Tibial nerve (tissue), 4 donors: ENCODE measurements at places on chromosomes 2 and 18. TPM values are rescaled to one million over a fixed set of nuclear protein-coding genes. Genes with fewer than 3 reads are reported as not detected.

GRCh38 chr2:45826460-45826859 is 175.0 kb downstream of the PRKCE start:
- DNase-seq: no peak

DNA sequence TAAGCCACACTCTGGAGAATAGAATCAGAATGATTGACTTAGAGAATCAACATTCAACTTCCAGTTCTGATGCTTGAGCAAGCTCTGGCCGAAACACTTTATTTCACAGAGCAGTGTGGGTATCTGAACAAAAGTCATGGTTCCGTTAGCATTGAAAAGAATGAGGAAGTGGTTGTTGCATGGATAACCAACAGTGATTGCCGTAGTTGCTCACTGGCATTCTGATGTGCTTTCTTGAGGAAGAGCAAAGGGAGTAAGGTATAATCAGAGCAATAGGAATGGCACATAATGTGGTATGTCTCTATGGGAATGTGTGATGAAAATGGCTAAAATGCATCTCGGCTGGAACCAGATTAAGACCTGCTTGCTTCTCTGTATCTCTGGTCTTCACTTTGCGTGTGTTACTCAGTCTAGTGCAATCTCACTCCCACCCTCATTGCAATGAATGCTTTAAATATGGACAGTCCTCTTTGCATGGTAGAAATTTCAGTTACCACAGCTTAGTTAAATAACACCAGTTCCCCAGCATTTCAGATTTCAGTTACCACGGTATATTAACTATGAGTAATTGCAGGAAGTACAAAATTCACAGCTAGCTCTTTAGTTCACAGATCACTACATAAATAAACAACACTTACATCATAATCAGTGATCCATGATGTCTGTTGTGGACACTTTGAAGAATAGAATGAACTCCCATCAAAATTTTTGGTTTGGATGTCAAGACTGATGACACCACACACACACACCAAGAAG is 7.8 kb upstream of the RAB12 start:
- no peak for DNase-seq

- DNase-seq: peak; percentile 26
These were observed 203.9 kb upstream of the TANK start for GRCh38 chr2:160956243-160956802.

The GPR155 gene
- 14.2 TPM for total RNA-seq

DNA sequence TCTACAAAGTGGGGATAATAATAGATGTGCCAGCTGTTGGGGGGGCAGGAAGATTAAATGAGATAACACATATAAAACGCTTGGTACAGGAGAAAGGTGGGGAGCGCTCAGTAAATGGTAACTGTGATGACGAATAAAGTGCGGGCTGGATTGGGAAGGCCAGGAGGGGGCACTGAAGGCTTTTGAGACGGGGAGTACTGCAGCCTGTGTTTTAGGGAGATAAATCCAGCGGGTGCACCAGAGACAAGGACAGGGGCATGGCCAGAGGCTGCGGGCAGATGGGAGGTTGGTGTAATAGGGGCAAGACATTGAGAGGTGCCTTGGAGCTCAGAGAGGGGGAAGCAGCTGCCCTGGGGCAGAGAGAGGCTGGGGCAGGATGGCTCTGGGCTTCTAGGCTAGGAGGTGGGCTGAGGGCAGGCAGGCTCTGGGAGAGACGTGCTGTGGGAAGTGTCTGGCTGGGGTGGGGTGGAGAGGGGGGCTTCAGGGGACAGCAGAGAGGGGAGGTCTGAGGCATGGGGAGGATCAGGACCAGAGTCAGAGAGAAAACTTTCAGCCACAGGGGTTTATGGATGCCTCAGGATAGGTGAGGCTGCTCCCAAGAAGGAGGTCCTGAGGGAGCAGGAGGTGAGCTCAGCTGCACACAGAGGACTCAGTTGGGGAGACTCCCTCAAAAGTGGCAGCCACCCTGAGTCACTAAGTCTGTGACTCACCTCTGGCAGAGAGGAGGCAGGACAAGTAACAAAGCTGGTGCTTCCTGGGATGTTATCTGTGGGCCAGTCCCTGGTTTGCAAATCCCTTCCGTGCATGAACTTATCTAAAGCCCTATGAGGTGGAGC is 18.8 kb downstream of the TEX44 start:
- no peak for DNase-seq

DNA sequence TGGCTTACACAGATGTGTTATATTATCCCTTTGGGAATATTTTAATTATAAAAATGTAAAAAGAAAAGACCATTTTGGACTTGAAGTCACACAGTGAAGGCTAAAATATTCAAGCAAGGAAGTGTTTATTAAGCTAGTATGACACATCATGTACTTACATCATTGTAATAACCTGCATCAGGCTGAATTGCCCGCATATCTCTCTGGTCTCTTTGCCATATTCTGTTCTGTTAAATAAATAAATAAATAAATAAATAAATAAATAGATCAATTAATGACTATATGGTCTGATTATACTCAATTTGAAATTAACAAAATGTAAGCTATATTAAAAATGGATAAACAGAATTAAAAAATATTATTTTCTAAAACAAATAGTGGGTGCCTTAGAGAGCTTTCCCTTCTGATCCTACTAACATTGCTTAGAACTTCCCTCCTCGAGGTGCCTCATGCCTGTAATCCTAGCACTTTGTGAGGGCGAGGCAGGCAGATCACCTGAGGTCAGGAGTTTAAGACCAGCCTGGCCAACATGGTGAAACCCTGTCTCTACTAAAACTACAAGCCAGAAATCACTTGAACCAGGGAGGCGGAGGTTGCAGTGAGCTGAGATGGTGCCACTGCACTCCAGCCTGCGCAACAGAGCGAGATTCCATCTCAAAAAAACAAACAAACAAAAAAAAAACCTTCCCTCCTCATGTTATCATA is 42.0 kb downstream of the WDR33 start:
- no peak for DNase-seq

GRCh38 chr2:20221555-20221973 is 3.4 kb downstream of the SDC1 start:
- DNase-seq: no peak

The NETO1 gene
- total RNA-seq: 0.63 TPM

DNA sequence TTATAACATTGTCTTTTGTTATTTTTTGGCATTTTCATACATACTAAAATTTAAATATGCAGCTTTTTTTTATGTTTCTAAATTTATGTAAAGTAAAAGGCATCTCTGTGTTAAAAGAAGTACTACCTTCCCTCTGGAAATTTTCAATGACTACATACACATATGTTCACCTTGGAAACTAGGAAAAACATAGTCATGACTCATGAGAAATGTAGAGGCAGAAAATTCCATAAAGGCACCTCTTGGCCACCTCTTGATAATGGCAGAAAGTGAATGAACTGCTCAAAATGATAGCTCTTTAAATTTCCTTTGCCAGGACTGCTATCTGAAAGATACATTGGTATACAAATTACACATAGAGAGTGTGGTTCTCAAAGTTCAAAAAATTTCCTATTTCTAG is 889.1 kb upstream of the ZEB2 start:
- DNase-seq: no peak

- no peak for DNase-seq
These were observed 49.6 kb upstream of the TLK1 start for GRCh38 chr2:171210216-171210863.

The SLC38A11 gene
- not detected for total RNA-seq

- no peak for DNase-seq
These were observed 71.0 kb downstream of the ARL4C start for GRCh38 chr2:234425639-234426603.

DNA sequence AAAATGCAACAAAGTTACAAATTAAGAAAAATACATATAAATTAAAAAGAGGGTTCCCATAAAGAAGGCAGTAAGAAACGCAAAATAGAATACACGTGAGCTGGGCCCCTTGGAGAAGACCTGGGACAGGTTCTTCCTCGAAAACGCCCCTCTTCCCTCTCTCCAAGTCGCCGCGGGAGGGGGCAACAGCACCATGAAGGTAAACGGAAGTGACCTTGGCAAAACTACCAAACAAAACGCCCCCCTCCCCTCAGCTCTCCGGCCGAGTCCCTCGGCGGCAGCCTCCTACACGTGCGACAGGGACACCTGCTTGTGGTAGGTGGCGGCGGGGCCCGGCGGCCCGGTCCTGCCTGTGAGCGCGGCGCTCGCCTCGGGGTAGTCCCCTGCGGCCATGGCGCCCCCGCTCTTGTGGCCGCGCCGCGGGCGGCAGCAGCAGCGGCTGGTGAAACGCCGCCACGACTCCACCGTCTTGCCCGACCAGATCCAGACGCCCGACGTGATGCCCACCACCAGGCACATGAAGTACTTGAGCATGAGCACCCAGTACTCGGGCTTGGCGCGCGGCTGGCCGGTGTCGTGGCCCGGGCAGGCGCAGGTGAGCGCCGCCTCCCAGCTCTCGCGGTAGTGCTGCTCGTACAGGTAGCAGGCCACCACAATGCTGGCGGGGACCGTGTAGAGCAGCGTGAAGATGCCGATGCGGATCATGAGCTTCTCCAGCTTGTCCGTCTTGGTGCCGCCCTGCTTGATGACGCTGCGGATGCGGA is 2.8 kb downstream of the FZD5 start:
- no peak for DNase-seq

The GATA6 gene
- total RNA-seq: 6.0 TPM

The CKAP2L gene
- total RNA-seq: not detected

- no peak for DNase-seq
These were observed 367.4 kb downstream of the NCKAP5 start for GRCh38 chr2:133200684-133201421.

The OTOS gene
- total RNA-seq: not detected

DNA sequence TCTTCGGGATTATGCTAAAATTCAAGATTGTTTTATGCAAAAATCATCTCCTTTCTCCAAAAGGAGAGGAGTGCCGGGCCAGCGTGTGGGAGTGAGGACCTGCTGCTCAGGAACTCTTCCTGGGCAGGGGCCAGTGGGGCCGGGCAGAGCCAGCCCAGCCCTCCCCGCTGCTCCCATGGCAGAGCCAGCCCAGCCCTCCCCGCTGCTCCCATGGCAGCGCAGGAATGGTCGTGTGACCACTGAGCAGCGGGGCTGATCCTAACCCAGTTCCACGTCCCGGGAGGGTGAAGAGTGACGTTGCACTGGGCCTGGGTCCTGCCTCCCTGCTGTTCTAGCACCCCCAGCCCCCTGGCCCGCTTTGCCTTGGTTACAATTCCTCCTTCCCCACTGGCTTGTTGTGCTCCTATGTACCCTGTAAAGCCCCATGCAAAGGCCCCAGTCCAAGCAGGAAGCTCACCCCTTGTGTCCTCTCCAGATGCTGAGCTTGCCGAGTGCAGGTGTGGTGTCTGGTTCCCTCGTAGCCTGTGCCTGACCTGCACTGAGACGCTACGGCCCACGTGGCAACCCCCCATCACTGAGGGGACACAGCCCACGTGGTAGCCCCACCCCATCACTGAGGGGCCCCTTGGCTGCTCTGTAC is 11.4 kb upstream of the NEU4 start:
- DNase-seq: no peak

GRCh38 chr2:16653083-16653375 is 12.6 kb downstream of the CYRIA start:
- DNase-seq: no peak

DNA sequence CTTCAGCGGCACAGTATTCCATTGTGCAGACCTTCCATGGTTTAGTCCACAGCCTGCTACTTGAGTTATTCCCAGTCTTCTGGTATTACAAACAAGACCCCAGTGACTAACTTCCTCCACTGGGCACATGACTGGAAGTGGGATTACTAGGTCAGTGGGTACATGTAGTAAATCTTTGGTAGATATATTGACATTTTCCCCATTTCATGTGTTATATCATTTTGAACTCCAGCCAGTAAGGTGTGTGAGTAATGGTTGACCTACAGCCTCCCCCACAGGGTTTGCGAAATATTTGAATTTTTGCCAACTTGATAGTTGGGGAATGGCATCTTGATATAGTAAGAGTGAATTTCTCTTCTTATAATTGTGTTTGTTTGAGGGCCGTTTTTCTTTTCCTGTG is 58.8 kb downstream of the RNF144A start:
- DNase-seq: no peak

GRCh38 chr2:133884739-133885381 is 316.6 kb upstream of the NCKAP5 start:
- no peak for DNase-seq

- DNase-seq: peak; percentile 56
These were observed 1.6 kb downstream of the BAZ2B start for GRCh38 chr2:159614534-159615366.

DNA sequence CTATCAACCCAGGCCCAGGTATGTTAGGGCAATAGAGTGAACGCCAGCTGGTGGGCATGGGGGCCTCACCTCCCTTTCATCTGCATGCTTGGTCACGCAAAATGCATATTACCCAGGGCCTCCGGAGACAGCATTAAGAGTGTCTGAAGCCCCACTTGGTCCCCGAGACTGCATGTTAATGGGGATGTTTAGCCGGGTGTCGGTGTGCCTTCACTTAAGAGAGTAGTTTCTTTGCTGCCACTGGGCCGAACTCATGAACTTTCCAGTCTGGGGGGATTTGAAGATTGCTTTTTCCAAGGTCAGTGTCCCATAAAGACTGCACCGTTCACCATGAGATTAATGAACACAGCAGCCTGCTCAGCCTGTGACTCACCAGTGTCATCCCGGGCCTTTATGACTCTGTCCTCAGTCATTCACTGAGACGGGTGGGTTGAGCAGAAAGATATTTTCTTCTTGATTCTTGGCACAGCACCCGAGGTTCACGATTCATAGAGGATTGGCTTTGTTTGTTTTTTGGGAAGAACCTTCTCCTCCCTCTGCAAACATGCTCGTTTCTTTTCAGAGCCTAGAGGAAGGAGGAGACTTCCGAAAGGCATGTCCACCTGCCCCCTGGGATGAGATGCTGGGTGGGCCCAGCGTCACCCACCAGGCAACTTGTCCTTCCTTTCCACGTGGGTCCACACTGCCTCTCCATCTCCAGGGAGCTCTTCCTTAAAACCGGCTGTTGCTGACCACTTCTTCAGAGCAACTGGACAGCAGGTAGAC is 199.1 kb downstream of the GLI2 start:
- DNase-seq: no peak

The AQP4 gene
- not detected for total RNA-seq

GRCh38 chr2:218371983-218372350 is 10.1 kb upstream of the SLC11A1 start:
- DNase-seq: no peak

DNA sequence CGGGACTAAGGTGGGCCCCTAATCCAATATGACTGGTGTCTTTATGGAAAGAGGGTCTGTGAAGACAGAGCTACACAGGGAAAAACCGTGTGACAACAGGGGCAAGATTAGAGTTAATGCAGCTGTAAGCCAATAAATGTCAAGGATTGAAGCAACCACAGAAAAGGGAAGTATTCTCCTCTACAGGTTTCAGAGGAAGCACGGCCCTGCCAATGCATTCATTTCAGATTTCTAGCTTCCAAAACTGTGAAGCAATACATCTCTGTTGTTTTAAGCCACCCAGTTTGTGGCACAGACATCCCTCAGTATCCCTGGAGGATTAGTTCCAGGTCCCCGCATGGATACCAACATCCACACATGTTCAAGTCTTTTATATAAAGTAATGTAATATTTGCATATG is 48.8 kb downstream of the SPP2 start:
- no peak for DNase-seq

- DNase-seq: no peak
These were observed 118.8 kb downstream of the TTC27 start for GRCh38 chr2:32746669-32747068.

The TUBB8B gene
- total RNA-seq: not detected

The MYOM1 gene
- 6.5 TPM for total RNA-seq

GRCh38 chr2:38185012-38185491 is 109.1 kb upstream of the CYP1B1 start:
- DNase-seq: no peak
